Frontal cortex (tissue), 4 donors: ENCODE measurements at places on chromosomes 11 and 22.

- DNase-seq: no peak
These were observed 41.5 kb downstream of the IL10RA start for GRCh38 chr11:118027694-118028093.

GRCh38 chr22:28736301-28737155 lies 5.1 kb downstream of the CHEK2 start:
- no peak for DNase-seq

- DNase-seq: no peak
These were observed 15.7 kb downstream of the LRP4 start for GRCh38 chr11:46902694-46903093.

- no peak for DNase-seq
These were observed 186.9 kb downstream of the EFCAB6 start for GRCh38 chr22:43625242-43625641.

GRCh38 chr11:8098361-8098760 lies 17.4 kb downstream of the TUB start:
- DNase-seq: no peak

GRCh38 chr11:116782728-116783127 lies 5.1 kb downstream of the ZPR1 start:
- DNase-seq: no peak

DNA sequence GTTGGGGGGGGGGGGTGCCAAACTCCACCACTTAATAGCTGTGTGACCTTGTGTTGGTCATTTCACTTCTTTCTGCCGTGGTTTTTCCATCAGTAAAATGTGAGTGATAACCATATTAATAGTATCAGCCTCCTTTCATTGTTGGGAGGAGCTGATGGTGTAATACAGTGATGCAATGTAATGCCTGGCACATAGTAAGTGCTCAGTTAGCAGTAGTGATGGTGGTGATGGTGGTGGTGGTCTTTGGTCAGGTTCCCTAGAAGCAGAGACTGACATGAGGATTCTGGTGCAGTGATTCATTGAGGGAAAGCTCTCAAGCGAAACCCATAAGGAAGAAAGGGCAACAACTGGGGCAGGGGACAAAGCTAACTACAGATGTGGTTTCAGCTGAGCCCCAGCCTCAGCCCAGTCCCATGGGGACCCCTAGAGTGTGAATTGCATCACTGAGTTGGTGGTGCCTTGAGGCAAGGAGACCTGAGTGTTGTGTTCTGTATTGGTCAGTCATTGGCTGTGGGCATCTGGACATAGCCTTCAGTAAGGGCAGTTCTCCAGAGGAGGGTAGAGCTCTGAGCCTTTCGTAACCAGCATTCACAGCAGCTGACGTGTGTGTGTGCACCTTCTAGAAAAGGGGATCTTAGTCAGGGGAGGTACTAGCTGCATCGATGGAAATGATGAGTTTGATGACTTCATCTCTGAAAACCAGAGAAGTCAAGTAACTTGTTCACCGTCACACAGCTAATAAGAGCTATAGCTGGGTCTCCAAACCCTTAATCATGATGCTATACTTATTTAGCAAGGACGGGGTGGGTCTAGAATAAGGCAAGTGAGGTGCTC lies 93.6 kb upstream of the CRYBB3 start:
- DNase-seq: no peak

DNA sequence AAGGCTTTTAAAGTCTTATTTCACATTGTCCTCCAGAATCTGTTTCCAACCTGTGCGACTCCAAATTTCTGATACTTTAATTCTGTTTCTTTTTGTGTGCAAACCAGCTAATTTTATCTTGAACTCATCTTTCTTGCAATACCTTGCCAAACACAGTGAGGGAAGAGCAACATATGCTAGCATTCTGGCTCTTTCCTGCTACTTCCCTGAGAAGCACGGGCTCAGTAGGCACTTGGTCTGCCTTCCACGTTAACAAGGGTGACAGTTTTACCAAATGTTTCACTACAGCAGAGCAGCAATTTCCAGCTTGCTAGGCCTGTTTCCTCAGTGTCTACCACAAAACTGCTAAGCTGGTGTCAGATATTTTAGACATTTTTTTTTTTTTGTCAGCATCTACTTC lies 405.8 kb downstream of the NTM start:
- no peak for DNase-seq

DNA sequence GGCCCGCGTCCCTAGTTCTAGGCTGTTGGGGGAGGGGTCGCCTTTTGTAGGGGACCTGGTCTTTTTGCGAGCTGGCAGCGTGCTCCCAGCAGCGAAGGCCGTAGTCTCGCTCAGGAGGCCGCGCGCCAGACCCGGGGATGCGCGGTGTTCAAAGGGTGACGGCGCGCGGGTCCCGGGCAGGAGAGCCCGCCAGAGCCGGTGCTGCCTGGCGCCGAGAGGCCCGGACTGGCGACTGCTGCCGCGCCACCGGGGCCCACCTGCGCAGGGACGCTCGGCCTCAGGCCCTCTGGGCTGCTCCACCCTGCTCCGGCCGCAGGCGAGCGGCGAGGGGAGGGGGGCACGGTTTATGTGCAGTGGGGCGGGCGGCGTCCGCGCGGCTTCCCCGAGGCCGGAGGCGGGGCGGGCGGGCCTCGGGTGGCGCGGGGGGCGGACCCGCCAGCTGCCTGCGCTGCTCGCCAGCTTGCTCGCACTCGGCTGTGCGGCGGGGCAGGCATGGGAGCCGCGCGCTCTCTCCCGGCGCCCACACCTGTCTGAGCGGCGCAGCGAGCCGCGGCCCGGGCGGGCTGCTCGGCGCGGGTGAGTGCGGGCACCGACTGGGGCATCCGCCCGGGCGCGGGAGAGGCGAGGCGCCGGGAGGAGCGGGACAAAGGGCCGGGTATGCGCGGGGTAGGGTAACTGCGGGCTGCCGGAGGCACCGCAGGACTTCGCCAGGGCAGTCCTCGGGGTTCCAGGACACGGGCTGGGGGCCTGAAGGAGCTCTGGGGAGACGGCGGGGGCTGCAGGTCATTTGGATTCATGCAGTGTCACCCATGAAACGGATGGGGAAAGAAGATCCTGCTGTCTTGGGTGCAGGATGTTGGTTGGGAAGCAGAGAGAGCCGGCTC lies at the start of gene PRSS23:
TSS of gene PRSS23 (plus strand) at position 467 of the 884 bp plus-strand sequence. CDS start 7,102 bp downstream, outside the sequence.
- DNase-seq: peak; percentile 72

GRCh38 chr11:75560644-75561043 lies 1.4 kb upstream of the SERPINH1 start:
- DNase-seq: no peak

DNA sequence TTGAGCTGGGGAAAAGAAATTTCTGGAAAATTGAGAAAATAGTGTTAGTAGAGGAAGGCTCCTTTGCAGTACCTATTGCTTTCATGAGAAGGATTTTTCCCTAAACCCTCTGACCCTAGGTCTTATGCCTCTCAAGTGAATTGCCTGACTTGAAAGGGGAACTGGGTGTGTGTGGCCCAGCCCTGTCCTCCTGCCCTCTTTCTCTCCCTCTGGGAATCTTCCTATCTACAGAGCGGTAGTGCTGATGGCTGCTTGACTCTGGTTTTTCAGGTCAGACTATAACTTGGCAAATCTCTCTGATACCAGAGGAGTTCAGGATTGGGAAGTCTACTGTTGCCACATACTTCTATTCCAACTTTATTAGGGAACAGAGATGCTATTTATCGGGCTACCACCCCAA lies 19.2 kb downstream of the CAVIN3 start:
- no peak for DNase-seq

- no peak for DNase-seq
These were observed 26.2 kb upstream of the LIN7C start for GRCh38 chr11:27532652-27533325.
